ENCODE measurements at places on chromosomes 6 and 20.

GRCh38 chr6:3017304-3017703 lies 17.6 kb downstream of the NQO2 start:
- no peak for DNase-seq

DNA sequence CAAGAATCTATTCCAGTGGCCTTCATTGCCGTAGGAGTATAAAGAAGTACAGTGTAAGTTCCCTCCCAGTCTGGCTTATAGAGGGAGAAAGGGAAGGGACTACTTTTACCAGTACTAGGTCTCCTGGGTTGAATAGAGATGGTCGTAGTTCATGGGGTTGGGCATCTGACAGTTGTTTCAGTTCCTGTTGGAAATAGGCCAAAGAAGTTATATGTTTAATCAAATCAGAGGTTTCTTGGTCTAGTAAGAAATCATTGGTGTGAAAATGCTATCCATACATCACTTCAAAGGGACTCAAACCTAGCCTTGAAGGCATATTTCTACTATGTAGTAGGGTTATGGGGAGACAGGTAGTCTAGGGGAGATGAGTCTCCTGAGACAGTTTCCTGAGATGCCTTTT lies 45.6 kb upstream of the MAN1A1 start:
- no peak for DNase-seq

- no peak for DNase-seq
Observed at GRCh38 chr6:34555007-34555322, 1.2 kb downstream of the SPDEF start.

- no peak for DNase-seq
Observed at GRCh38 chr6:155404937-155405336, 50.7 kb downstream of the NOX3 start.

- DNase-seq, result no peak
Observed at GRCh38 chr6:108580646-108581045, 19.9 kb downstream of the FOXO3 start.

DNA sequence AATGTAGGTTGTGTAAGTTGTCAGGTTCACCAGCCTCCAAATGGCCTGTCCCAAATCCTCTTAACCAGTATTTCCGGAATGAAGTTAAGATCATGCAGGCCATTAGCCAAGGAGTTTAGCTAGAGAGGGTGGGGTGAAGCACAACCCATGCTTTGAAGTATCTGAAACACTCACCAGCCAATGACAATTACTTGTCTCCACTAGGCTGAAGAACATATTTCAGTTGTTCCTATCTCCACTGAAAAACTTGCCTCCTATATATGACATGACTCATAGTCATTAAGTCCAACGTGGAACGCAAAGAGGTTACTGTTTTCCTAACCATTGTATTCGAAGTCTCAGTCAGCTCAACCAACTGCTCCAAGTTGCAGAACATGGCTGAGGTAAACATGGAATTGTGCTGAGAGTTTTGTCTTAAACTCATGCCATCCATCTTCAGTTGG lies 37.4 kb upstream of the TNFAIP3 start:
- no peak for DNase-seq

DNA sequence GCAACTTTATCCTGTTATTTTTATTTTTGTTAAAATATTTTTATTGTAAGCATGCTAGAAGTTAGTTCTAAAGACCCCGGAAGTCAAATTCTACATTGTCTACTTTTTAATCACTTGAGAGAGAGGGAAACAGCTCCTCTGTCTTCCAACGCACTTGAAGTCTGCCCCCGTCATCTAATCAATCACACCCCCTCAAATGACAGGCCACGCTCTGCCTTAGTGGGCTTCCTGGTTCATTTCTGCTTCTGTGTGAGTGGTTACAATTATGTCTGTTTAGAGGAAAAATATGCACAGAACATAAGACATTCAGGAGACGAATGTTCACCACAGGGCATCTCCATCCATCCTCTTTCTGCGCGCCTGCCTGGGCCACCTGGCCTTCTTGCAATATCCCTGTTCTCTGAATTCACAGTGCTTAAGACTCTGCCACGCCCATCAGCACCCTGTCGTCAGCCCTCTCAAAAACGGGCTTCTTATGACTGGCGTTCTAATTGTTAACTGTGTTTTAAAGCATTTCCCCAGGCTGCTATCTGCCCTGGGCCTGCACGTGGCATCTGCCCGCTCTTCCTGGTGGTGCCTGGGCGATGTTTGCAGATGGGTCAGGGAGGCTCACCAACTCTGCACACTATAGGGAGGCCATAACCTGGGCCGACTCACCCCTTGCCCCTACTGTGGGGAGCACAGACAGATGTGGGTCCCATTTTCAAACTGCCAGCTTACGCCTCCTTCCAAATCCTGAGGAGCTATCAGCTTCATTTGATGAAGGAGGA lies 15.4 kb downstream of the DACT2 start:
- no peak for DNase-seq
